ENCODE measurements at places on chromosomes 1 and 21.

DNA sequence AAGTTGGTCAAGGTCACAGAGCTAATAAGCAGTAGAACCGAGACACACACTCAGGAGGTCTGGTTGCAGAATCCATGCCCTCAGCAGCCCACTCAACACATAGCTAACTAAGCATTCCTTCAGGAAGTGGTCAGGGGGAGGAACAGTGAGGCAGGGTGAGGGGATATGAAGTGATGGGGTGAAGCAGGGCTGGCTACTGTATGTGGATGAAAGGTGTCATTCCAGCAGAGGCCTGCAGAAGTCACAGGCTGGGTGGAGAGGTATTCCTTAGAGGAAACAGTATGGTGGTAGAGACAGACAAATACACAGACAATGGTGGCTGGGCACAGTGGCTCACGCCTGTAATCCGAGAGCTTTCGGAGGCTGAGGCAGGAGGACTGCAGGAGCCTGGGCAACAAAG, 14.1 kb downstream of the TMCO4 start:
- no peak for DNase-seq

- DNase-seq: no peak
These were observed 1621.3 kb upstream of the B3GALT2 start for GRCh38 chr1:194807530-194808220.

DNA sequence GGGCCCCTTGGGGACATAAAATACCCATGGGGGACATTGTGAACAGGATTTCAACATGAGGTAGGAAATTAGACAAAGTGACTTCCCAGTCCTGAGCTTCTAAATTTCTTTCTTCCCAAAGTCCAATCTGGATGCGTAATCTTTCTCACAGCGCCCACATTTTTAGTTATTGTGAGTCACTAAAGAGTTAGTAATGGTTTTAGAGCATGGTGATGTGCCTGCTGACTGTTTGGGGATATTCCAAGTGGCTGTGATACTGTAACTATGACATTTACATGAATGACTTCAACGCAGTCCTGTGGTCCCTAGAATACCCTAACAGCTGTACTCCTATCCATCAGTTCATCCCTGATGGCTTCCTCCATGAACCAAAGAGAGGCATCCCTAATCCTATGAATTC, 224.0 kb upstream of the COA6 start:
- DNase-seq: peak; percentile 9

GRCh38 chr1:8649027-8649426, 168.4 kb downstream of the RERE start:
- DNase-seq: no peak

GRCh38 chr1:230977761-230978490, 735 bp downstream of the TTC13 start:
- no peak for DNase-seq

DNA sequence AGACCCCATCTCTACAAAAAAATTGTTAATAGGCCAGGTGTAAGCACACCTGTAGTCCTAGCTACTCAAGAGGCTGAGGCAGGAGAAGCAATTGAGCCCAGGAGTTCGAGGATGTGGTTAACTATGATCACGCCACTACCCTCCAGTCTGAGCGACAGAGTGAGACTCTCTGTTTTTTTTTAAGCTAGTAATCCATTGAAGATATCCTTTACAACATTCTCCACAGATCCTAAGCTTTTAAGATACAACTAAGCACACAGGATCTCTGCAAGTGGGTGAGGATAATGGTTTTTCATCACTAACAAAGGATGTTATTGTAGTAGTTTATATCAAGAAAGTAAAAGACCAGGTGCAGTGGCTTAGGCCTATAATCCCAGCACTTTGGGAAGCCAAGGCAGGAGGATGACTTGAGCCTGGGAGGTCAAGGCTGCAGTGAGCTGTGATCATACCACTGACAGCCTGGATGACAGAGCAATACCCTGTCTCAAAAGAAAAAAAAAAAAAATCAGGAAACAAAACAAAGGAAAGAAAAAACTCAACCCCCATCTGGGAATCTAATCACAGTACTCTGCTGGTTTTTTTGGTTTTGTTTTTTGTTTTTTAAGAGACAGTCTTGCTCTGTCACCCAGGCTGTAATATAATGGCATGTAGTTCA, 166.1 kb downstream of the RERE start:
- DNase-seq: no peak

GRCh38 chr1:203057911-203058675, 27.7 kb downstream of the MYOG start:
- no peak for DNase-seq

DNA sequence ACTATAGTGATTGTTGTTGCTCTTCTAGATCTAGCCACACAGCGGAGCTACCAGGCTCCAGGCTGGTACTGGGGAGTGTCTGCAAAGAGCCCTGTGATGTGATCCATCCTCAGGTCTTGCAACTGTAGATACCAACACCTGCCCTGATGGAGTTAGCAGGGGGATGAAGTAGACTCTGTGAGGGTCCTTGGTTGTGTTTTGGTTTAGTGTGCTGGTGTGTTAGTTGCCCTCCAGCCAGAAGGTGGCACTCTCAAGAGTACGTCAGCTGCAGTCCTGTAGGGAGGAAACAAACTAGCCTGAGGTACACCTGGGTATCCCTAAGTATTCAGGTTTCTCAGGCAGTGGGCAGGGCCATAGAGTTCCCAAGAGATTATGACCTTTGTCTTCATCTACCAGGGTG, 81.2 kb upstream of the TMPRSS2 start:
- DNase-seq: no peak

- no peak for DNase-seq
These were observed 38.1 kb upstream of the A3GALT2 start for GRCh38 chr1:33358795-33359503.
